Renal cortex interstitium (tissue), 15 donors: ENCODE measurements at places on chromosomes 2 and 18.

DNA sequence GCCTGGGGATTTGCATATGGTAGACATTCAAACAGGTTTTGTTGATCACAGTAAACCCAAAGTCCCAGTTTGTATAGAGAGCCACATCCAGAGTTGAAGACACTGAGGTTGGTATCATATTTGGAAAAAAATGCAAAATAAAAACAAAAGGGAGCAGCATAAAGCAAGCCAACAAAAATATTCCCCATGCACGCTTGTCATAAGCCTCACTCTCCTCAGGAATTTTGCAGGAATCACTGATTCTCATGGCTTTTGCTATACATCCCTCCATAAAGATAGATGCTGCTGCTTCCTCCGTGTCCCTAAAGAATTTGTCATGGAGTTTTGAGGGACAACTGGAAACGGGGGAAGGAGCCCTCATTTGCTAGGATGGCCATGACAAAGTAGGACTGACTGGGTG lies 108.8 kb upstream of the TCF4 start:
- DNase-seq: no peak

DNA sequence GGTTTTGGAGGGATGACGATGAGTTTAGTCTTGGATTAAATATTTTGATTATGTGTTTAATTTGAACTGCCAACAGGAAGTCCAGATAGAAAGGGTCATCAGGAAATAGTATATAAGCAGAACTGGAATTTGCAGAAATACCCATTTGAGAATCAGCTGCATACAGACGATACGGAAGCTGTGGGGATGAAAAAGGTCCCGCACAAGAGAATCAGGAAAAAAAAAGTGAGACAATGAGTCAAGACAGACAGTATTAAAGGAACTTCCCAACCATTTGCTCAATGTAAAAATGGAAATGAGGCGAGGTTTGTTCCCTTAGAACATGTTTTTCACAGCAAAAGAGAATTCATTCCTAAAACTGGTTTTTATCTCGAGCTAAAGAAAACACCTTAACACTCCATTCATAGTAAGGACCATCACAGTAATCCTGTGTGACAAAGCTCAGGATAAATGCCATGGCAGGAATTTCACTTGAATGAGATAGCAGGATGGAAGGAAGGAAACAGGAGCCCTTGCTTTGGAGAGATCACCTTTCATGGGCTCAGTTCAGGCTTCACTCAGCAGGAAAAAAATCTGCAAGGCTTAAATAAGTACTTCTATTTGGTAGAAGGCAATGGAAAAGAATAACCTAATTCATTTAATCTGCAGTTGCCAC lies 29.3 kb downstream of the BCL2 start:
- no peak for DNase-seq

DNA sequence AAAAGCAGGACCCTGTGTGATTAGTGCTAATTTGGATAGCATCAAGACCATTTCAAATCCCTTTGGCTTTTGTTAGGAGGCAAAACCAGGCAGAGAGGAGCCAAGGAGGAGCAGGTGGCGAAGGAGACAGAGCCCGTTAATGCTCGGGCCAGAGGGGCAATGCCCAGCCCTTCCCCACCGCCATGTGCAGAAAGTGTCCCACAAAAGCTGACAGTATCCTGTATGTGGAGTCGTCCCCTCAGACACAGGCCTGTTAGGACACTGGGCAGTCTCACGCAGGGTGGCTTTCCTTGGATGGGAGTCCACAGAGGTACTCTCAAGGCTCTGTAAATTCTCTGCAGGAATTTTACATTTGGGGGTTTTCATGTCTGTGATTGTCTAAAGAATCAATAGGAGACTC lies 44.8 kb upstream of the TFCP2L1 start:
- no peak for DNase-seq

- DNase-seq: no peak
Observed at GRCh38 chr18:52572036-52573000, 232.3 kb downstream of the DCC start.

DNA sequence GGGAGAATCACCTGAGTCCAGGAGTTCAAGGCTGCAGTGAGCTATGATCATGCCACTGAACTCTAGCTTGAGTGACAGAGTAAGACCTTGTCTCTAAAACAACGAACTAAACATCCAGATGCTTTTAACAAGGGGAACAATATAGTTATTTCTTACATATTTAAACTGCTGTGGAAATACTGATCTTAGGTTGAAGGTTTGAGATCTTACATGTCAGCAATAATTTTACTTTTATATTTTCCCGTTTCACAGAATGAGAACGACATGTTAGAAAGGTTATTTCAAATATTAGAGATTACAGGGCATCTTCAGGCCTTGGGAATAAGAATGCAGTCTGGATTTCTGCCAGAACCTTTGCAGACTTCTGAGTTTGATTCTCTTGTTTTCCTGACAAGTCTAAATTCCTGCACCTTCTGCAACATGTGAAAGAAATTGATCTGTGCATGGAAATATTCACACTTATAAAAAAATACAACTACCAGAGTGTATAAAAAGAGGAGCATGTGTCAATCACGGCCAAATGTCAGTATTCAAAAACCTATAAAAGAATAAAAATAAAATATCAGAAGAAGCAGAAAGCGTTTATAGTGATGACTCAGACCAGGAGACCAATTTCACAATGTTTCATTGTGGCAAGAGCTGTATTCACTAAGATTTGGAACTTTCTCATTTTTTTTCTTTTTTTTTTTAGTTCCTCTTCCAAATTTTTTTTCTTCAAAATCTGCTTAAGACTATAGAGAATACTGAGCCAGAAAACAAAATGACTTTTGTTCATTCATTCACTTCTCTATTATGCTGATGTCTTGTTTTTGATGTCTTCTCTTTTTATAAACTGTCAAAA lies 29.6 kb downstream of the COLEC12 start:
- DNase-seq: no peak

DNA sequence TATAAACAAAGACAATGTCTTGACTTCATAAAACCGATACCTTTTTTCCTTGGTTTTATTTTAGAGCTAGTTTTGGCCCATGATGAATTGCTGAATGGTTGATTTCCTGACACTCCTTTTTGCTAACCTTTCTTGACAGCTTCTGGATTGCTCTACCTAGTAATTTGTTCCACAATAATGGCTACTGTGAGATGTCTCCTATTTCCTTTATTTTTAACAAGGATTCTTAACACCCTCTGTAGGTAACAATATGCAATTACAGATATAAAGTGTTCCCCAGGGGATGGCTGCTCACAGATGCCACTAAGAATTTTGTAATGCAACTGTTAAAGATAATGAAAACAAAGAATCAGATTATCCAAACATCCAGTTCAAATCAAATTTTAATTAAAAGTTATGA lies 100.8 kb upstream of the ATP5MC3 start:
- peak; percentile 20 for DNase-seq

- DNase-seq: no peak
Observed at GRCh38 chr2:60535685-60536312, 17.7 kb downstream of the BCL11A start.

DNA sequence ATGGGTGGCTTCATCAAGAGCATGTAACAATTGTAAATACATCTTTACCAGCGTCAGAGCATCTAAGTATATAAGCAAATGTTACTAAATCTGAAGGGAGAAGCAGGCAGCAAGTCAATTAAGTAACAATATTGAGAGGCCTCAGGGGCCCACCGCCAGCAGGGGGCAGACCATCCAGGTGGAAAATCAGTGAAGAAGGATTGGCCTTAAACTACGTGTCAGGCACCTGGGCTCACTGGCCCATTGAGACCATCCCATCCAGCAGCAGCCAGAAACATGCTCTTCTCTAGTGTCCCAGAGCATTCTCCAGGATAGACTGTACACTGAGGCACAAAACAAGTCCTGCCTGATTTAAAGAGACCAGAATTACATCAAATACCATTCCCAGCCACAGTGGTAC lies 96.2 kb upstream of the SNTG2 start:
- DNase-seq: no peak
